NCI-H774 (cell line): ENCODE measurements at places on chromosomes 16 and 17.

- no peak for DNase-seq
These were observed 4.6 kb upstream of the ETV4 start for GRCh38 chr17:43550754-43551153.

- no peak for DNase-seq
These were observed 35.2 kb downstream of the HSBP1 start for GRCh38 chr16:83842756-83843507.

DNA sequence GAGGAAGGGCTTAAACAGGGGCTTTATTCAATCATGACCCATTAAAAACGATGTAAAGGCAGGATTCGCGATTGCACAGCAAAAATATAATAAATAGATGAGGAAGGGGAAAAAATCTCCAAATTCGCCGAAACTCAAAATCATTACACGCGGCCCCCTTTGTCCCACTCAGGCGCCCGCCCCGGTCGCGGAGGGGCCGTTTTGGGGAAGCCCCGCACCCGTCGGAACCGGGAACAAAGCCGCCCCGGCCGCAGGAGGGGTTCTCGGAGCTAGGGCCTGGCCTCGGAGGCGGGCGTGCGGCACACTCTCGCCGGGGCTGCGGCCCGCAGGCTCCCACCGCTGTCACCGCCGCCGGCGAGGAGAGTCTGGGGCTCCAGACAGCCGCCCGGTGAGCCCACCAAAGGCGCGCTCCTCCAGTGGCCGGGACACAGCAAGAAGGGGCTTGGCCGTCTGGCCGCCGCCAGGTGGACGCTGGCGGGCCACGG is 521 bp downstream of the C16orf87 start:
- DNase-seq: no peak

DNA sequence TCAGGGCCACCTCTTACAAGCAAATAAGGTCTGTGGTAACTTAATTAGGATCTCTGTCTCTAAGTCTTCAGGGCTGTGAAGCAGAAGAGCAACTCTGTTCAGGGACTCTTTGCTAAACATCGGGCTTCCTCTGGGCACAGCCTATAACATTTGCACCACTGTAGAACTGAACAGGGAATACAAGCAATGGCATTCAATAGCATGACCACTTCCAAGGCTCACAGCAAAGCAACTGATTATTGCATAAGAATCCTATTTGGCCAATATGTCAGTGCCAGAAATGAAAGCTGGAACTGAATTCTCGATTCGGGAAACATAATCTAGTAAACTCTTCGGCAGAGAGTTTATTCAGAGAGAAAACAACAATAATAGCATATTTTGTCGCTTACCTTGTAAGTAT is 92.2 kb upstream of the AMZ2 start:
- no peak for DNase-seq

DNA sequence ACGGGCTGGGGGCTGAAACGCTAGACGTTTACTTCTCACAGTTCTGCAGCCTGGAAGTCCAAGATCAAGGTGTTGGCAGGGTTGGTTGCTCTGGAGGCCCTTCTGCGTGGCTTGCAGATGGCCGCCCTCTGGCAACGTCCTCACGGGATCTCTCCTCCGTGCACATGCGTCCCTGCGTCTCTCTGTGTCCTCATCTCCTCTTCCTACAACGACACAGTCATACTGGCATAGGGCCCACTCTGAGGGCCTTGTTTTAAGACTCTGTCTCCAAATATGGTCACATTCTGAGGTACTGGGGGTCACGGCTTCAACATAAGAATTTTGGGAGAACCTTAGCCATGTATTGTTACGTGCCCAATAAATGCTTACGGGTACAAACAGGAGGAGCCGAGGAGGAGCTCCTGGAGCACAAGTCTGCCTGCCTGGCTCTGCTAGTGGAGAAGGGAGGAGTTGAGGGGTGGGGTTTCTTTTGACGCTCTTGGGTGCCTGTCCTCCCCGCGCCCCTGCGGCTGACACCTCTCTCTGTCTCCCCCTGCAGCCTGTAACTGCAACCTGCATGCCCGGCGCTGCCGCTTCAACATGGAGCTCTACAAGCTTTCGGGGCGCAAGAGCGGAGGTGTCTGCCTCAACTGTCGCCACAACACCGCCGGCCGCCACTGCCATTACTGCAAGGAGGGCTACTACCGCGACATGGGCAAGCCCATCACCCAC is 141.1 kb downstream of the NTN1 start:
- DNase-seq: peak; percentile 2
